ENCODE measurements at places on chromosomes 4 and X. TPM values are rescaled to one million over a fixed set of nuclear protein-coding genes. Genes with fewer than 3 reads are reported as not detected.

The ZXDA gene
- 2.3 TPM for polyA plus RNA-seq

The PHOX2B gene
- polyA plus RNA-seq = not detected

The OTUD6A gene
- polyA plus RNA-seq = not detected

The SOX3 gene
- not detected for polyA plus RNA-seq

The PLS3 gene
- 1.1 TPM for polyA plus RNA-seq

The NHS gene
- not detected for polyA plus RNA-seq

The MAGEA8 gene
- not detected for polyA plus RNA-seq

The GAGE1 gene
- polyA plus RNA-seq = not detected

The DGKQ gene
- 14.0 TPM for polyA plus RNA-seq

The MAGEA2B gene
- not detected for polyA plus RNA-seq

The TBCK gene
- polyA plus RNA-seq = 7.2 TPM

The GAGE13 gene
- not detected for polyA plus RNA-seq

The NMU gene
- not detected for polyA plus RNA-seq

Measured in immature natural killer cell (primary cell).